MG63 (cell line): ENCODE measurements at places on chromosomes 1 and 21.

DNA sequence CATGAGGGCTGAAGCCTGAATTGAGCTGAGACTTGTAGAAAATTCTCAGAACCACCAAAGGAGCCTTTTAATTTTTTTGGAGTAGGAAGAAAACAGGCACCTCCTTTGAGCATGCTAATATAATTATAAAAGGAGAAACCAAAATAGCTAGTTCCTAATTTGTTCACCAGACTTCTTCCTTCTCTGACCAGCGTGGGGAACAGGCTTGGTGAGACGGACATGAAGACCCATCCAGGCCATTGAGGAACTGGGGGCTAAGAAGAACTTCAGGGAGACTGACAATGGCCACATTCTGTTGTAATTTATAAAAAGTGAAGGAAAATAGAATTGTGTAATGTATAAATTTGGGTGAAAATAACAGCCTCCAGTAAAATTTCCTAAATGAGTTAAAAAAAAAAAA lies 62.6 kb downstream of the MAN1C1 start:
- DNase-seq: no peak

DNA sequence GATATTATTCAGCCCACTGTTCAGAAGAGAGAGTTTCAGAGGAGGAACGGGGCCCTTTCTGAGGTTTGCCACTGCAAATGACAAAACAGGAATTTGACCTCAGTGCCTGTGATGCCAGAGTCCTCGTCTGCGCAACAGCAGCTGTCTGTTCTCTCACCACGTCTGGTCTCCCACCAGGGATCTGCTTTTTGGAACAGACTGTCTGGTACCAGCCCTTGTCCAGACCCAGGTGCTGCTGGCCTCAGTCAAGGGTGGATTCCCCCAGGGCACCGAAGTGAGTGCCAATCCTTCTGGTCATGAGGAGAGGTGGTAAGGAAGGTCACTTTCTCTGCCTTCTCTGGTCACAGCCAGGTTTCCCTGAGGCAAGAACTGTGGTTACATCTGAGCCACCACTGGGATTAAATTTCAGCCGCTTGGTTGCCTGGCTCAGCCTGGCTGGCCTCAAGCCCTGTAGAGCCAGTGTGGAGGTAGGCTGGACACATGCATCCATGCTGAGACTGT lies 2.3 kb upstream of the BCAN start:
- peak; percentile 14 for DNase-seq

DNA sequence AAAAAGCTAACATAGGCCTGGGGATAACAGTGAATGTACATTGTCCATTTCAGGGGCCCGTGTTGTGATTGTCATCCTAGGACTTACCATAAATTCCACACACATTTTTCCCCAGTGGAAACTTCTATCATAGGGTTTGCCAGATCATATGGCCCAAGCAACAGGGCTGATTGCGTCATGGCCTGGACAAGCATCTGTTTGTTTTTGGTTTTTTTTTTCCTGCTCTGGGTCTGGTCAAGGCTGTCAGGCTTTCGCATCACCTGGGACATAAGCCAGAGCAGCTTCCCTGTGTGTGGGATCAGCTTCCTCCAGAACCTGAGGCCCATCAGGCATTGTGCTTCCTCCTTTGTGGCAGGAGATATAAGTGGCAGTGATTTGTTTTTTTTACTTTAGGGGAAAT lies 598.5 kb upstream of the USP24 start:
- DNase-seq: peak; percentile 57

- peak; percentile 85 for DNase-seq
Measured at GRCh38 chr1:19203440-19203839, 6.6 kb downstream of the UBR4 start.

GRCh38 chr21:44893948-44894656 lies 20.6 kb upstream of the PTTG1IP start:
- DNase-seq: no peak

DNA sequence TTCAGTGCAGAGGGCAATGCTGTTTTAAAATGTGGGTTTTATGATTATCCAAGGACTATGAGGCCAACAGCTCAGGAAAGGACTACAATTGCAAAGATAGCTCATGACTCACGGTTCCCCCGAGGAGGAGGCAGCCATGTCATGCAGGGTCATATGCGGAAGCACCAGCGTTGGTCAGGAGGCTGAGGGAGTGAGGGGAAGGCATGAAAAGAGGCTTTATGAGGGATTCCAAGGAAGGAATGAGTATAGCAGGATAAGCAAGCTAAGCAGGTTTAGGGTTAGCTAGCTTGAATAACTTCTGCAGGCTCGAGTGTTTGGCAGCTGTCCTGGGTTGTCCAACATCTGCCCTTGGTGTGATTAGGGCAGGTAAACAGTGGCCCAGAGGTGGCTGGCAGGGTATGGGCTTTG lies 495.1 kb downstream of the SETD4 start:
- DNase-seq: peak; percentile 64

DNA sequence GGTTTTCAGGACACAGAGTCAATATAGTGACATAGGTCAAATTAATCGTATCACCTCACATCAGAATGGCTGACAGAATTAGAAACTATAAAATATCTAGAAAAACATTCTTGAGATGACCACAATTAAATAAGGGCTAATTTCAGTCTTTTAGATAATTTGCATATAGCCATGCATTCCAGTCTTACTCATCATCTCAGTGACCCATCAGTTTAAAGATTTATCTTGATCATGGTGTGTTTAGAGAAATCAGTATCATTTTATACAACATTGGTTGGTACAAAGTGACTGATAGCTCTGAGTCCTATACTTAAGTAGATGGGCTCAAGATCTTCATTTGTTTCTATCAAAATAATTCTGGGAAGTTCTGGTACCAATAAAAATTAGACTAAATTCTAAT lies 262.3 kb upstream of the SNX7 start:
- DNase-seq: no peak

DNA sequence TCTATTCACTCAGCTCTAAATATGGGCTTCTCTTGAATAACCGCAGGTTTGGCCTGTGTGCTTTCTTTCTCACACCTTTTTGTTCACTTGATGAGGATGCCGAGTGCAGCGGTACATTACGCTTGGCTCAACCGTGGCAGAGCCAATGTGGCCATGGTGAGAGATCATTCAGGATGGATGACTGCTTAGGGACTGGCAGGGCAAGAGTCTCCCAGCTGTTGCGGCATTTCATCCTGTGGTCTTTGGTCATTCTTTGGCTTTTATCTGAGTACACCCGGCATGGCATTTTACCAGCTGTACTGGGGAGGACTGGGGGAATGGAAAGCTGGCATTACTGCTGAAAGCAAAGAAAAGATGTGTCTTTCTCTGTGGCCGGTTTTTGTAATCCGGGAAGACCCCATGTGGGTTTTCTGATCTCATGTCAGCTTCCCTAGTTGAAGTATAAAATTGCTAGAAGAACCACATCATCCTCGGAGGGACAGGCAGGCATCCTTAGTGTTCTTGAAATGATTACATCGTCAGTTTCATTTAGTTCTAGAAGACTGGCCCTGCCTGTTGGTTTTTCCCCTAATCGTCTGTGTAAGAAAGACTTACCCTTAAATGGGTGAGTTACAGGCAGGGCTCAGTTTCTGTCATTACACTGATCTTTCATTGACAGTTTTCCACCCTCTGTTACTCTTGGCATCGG lies 15.1 kb downstream of the PCP4 start:
- DNase-seq: no peak
